ENCODE measurements at places on chromosomes 11 and 22.
A peak's percentile ranks its signal among the peaks of the same experiment; 100 is the strongest.

GRCh38 chr11:95641495-95641894 is 148.1 kb downstream of the FAM76B start:
- DNase-seq = peak; percentile 81

DNA sequence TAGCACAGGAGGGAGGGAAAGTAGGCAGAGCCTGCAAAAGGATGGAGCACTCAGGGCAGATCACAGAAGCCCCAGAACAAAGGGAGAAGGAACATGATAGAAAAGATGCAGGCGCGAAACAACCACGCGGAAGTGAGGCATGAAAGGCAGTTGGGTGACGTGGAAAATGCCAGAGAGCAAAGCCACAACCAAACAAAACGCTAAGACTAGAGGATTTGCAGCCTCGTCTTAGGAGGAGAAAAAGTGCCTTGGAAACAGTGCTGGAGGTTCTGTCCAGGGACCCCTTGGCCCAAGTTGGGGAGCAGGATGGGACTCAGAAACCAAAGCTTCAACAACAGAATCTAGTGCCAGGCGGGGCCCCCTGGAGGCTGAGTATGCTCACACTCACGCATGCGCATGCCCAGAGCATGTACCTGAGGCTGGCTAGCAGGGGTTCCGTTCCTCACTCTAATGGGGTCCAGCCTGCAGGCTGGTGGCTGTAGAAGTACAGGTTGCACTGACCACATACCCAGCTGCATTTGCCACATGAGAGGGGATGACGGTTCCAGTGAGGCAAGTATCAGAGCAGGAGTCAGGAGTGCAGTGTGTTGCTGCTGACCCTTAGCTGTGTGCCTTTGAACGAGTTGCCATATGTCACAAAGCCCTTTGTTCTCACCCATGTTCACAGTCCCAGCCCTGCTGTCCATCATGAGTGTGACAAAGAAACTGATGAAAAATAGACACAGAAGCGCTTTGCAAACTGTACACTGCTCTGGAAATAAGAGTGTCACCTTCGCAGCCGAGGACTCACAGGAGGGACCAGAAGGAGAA is 568.6 kb upstream of the CADM1 start:
- peak; percentile 29 for DNase-seq

DNA sequence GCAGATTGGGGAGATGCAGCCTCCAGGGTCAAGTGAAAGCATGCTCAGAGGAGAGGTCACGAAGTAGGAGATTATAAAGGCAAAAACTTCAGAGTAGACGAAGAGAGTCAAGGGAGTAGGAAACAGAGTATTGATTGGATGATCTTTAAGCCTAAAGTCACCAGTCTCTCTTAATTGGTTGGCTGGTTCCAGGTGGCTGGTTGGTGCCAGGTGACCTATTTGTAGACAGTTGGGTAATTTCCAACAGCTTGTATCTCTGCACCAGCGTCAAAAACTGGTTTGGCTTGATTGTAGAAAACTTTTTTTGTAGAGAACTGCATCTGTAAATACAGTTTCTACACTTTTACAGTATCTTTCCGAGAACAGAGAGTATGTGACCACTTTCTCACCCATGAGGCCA is 75.7 kb upstream of the CCDC90B start:
- DNase-seq = peak; percentile 6

- no peak for DNase-seq
Observed at GRCh38 chr11:80782135-80782885, 1341.5 kb upstream of the TENM4 start.

DNA sequence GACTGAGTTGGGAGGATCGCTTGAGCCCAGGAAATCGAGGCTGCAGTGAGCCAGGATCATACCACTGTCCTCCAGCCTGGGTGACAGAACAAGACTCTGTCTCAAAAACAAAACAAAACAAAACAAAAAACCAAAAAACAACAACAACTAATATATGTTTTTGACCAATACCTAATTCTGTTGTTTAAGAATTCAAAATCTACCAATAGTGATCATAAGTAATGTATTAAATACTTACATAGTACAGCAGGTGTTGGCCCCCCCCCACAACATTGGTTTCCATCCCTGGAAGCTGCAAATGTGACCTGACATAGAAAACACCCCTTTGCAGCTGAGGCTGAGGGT is 74.7 kb downstream of the KCNQ1 start:
- DNase-seq = no peak

GRCh38 chr11:117130879-117131278 is 13.2 kb upstream of the PAFAH1B2 start:
- no peak for DNase-seq

DNA sequence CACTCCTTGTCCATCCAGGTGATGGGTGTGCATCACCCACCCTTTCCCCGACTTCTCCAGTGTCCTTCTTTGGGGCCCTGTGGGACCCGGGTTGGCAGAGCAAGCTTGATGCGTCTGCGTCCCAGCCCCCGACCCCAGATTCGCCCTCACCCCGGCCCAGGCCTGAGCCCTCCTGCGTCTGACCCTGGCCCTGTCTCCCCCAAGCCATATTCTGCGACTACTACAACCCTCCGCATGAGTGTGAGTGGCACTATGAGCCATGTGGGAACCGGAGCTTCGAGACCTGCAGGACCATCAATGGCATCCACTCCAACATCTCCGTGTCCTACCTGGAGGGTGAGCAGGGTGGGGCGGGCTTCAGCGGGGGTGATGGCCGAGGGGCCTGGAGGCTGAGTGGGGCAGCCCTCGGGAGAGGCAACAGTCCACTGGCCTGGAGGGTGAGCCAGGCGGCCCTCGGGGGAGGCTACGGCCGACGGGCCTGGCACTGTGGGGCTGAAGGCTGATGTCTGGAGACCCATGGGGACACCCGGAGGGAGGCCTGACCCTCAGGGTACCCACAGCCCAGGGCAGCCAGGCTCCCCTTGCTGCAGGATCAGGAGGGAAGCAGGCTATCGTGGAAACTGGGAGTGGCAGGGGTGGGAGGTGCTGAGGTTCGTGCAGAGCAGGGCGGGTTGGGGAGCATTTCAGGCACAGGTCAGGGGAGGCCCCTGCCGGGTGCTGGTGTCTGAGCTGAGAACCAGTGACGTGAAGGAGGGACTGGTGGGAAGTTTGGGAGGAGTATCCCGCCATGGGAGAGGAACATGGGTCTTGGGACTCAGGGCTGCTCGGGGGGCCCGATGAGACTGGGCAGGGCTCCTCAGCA is 15.3 kb downstream of the MUC2 start:
- no peak for DNase-seq

DNA sequence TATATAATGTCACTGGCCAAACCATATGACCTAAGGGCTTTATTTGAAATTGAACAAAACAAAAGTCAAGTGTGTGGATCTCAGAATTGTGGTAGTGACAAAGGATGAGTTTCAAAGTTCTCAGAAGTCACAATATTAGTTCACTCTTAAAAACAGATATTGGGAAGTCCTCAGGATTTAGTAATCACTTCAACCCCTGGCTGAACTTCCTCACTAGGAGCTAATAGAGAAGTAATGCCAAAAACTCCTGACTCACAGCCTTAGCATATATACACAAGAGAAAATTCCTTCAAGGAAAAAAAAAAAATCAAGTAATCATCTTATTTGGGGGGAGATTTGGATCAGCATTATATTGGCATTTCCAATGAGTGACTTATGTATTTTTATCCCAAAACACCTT is 75.6 kb upstream of the APOA1 start:
- no peak for DNase-seq

- DNase-seq = no peak
Observed at GRCh38 chr11:44863231-44863630, 87.5 kb downstream of the TP53I11 start.

- DNase-seq = no peak
Observed at GRCh38 chr22:47309946-47310345, 547.5 kb downstream of the TBC1D22A start.

DNA sequence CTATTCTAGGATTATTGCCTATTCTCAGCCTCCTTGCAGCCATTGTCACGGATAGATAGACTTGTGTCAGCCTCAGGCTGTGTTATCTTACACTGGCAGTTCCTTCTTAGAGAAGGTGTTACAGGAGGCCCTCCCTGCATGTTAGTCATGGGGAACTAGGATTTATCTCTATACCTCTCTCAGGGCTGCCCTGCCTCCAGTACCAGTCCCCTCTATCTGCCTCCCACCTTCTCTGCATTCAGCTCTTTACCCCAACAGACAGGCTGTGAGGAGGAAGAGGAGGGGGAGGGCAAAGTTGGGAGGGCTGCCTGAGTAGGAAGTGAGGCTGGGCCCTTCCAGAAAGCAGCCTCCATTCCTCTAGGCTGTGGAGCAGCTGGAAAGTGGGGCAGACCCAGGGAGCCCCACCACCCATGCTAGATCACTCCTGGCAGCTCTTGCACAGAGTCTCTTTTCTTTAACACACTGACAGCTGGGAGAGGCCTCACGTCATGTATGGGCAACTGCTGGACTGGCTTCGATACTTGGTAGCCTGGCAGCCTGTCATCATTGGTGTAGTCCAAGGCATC is 2.9 kb upstream of the IL18BP start:
- DNase-seq = no peak

DNA sequence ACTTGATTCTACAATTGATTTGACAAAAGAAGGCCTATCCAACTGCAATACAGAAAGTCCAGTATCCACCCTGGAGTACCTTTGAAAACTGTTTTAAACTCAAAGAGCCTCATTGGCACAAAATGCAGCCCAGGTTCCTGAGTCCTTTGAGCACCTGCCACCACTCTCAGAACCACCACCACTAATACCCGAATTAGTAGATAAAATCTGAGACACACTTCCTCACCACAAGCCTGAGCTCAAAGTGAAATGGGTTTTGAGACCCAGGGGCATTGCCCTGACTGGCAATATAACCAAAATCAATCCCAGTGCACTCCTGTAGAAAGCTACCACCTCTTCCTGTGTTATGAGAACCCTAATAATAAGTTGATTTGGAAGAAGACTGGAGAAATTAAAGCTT is 215.7 kb downstream of the CSNK2A3 start:
- DNase-seq = no peak

DNA sequence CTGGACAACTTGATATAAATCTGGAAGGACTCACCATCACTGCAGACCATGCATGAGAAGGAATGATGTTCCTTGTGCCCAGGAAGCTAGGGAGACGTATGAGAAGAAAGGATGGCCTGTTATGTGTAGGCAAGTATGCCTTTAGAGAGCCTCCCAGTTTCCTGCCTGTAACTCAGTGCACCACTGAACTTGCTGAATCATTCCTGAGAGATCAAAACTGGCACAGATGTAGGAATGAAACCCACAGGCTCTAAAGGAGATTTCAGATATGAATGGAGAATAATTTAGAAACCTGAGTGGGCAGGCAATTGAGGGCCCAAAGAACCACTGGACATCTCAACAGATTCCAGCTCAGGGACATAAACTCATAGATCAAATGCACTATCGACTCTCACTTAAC is 38.4 kb upstream of the PRSS23 start:
- DNase-seq = no peak

DNA sequence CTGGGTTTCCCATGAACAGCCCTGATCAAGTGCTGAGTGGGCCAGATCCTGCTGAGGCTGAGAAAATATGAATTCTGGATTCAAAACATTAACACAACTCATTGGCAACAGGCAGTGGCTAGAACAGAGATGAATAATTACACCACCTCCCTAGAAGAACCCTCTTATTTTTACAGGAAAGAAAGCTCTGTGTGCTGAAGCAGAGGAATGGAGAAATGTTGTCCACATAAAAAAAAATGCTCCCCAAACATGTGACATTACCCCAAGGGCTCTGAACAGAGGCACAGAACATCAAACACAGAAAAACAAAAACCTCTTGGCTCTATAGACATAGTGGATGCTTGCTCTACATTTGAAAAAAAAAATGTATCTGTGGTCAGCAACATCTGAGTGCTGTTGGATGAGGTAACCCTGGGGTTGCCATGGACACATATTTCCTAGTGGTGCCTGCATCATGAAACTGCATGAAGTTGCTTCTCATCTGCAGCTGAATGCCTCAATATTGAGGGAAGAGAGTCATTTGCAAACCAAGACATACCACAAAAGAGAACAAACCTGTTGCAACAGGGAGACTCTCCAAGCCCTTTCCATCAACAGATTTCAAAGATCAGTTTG is 98.8 kb downstream of the SNX19 start:
- peak; percentile 39 for DNase-seq

DNA sequence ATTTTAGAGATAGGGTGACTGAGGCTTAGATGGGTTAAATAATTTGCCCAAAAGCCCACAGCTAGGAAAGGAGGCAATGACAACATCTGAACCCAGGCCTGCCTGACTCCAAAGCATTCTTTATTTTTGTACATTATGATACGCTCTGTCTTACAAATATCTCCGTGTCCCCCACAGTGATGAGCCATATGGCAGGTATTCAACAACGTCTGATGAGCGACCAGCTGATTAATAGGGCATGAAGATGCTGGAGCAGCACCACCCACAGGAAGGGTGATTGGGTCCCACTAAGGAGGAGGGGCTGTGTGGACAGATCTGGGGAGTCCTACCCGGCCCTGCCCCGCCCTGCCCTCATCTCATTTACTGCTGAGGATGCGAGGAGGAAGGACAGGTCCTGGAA is 380.6 kb downstream of the CADM1 start:
- DNase-seq = no peak

DNA sequence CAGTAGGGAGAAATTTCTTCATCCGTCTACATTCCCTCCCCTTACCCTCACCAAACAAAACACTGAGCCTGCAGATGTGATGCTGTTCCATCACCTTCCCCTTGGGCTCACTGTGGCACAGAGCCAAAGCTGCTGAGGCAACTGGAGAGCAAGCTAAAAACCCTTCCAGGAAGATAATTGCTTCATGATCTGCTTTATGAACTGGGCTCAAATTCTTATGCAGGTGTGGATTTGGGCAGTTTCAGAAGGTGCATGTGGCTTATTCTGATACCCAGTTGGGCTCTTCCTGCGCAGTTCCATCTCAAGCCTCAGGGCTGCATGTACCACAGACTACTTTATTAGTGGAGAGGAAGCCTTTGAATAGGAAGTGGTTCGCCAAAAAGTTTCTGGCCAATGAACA is 58.3 kb downstream of the AAMDC start:
- DNase-seq = peak; percentile 67

GRCh38 chr11:112523951-112524350 is 263.3 kb upstream of the PLET1 start:
- no peak for DNase-seq

Data from GM12865 (cell line).